Smooth muscle cell of the brain vasculature (primary cell): ENCODE measurements at places on chromosomes 11 and 22.
A peak's percentile ranks its signal among the peaks of the same experiment; 100 is the strongest.

DNA sequence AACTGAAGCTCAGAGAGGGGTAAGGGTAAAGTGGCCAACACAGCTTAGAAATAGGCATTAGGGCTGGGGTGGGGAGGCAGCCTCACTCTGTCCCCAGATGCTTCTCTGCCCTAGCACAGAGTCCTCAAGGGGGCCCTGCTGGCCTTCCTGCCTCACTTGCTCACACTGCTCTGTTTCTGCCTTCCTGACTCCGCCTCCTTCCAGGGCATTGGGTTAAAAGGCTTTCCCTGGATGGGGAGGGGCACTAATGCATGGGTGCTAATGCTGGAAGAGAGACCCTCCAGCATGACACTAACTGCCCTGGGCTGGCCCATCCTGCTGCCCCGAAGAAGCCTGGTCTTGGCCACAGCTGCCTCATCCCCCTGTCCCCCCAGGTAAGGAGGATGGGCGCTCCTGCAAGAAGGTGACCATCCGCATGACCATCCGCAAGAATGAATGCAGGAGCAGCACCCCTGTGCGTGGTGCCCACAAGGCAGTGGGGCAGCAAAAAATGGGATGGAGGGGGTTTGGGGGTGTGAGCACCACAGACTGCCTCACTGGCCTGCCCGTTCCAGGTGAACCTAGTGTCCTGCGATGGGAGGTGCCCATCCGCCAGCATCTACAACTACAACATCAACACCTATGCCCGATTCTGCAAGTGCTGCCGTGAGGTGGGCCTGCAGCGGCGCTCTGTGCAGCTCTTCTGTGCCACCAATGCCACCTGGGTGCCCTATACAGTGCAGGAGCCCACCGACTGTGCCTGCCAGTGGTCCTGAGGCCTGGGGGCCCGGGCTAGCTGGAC is 74.0 kb upstream of the MYOD1 start:
- no peak for DNase-seq

DNA sequence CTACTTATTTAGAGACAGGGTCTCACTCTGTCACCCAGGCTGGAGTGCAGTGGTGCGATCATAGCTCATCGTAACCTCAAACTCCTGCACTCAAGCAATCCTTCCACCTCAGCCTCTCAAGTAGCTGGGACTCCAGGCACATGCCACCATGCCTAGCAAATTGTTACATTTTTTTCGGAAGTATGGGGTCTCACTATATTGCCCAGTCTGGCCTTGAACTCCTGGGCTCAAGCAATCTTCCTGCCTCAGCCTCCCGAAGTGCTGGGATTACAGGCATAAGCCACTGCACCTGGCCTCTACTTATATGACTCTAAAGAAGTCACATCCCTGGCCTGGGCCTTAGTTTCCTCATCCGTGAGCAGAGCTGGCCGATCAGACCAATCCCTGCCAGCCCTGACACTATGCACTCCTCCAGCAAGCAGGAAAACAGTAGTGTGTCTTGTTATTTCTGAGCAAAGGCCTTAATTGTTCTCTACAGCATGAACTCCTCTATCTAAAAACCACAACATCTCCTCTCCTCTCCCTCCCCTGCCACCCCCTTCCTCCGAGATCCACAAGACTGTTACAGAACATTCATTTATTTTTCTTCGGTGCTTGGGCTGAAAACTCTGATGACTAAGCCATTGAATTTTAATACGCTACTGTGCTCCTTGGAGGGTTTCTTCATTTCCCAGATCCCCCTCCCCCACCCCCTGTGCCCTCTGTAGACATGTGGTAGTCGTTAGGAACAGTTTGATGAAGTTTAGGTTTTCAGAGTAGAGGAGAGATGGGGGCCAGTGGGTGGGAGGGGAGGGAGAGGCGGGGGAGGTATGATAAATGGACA is 91.5 kb downstream of the ABTB2 start:
- DNase-seq: peak; percentile 89

- DNase-seq: no peak
These were observed 42.9 kb upstream of the NFAM1 start for GRCh38 chr22:42475122-42475521.

DNA sequence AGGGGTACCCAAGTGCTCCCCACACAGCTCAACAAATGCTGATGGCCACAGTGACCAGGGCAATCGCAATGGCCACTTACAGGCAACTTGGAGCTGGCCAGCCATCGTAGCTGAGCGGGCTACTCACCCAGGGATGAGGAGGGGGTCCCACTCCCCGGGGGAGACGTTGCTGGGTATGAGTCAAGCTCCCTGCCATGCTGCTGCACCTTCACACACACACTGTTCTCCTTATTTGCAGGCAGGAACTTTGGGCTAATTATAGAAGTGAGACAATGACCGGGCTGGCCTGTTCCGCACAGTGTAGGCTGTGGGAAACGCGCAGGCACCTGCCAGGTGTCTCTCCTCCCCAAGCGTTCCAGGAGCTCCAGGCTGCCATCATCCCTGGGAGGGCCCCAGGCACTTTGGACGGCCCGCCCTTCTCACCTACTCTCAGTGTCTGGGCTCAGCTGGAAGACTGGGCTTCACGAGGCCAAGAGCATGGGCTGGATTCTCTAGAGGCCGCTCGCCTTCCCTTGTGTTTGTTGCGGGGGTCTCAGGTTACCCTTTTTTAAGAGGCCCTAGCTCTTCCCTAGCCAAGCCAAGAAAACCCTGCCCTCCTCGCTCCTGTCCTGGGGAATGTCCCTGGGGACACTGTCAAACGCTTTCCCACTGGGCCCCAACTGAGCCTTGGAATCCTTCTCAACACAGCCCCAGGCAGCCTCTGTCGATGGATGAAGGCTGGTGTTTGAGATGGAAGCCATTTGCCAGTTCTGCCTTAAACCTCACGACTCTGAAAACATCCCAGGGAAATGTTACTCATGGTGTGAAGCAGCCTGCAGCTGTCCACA is 73.0 kb downstream of the RTL6 start:
- no peak for DNase-seq

DNA sequence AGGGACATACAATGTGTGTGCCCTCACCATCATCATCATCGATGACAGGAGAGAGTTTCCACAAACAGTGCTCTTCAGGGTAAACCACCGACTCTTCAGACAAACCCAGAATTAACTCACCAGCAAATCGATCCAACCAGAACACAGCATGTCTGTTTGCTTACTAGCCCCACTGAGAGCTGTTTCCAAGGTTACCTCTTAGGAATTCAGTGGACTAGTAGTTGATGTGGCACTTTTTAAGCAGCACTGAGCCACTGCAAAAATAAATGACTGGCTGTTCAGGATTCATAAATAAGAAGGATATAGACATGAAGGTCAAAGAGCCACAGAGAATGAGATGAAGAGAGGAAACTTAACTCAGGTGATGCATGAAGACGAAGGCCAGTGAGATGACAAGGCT is 83.1 kb downstream of the PARVA start:
- no peak for DNase-seq

DNA sequence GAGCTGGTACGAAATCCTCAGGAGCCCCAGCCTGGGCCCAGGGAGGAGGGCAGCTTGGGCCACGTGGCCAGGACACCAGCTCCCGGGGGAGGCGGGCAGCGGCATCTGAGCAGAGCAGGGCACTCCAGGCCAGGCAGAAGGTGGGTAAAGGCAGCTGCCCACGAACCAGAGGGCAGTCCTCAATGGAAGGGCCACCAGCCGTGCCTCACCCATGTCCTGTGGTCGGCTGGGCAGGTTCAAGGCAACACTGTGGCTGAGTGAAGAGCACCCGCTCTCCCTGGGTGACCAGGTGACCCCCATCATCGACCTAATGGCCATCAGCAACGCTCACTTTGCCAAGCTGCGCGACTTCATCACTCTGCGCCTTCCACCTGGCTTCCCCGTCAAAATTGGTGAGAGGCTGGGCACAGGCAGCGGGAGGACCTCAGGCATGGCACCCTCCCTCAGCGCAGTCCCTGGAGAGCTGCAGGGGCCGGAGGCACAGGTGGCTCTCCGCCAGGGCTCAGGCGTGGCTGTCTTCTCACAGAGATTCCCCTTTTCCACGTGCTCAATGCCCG is 2.5 kb upstream of the SSH3 start:
- DNase-seq: no peak

- DNase-seq: no peak
These were observed 57.9 kb downstream of the PANX1 start for GRCh38 chr11:94186342-94187203.

GRCh38 chr11:57542582-57542981 is 5.2 kb downstream of the SMTNL1 start:
- no peak for DNase-seq

- DNase-seq: no peak
These were observed 34.4 kb upstream of the TRIM29 start for GRCh38 chr11:120172054-120172911.

- no peak for DNase-seq
These were observed 542.7 kb upstream of the LUZP2 start for GRCh38 chr11:23953951-23954710.

DNA sequence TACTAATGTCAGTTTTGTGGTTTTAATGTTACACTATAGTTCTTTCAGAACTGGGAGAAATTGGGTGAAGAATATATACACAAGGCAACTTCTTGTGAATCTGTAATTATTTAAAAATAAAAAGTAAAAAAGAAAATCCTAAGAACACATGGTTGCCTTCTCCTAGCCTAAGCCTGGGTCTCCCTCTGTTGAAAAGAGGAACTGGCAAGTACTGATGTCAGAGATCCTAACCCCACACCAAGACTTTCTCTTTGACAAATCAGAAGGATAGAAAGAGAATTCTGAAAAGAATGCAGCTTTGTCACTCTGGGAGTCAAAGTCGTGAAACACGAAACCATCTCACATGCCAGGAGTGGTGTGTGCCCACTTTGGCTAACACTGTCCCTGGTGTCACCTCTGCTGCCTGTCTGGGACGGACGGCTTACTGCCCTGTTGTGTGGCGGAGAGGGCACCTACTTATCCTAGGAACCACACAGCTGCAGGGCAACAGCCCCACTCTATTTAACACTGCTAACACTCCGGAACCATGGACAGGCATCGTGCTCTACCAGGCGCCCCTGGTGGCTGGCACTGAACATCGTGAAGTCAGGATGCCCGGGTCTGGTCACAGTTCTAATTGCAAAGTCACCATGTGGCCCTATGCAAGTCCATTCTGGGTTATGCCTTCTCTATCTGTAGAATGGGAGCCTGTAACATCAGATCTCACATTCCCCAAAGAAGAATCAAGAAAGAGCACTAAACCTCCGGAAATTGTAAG is 108.7 kb upstream of the CD82 start:
- DNase-seq: no peak

DNA sequence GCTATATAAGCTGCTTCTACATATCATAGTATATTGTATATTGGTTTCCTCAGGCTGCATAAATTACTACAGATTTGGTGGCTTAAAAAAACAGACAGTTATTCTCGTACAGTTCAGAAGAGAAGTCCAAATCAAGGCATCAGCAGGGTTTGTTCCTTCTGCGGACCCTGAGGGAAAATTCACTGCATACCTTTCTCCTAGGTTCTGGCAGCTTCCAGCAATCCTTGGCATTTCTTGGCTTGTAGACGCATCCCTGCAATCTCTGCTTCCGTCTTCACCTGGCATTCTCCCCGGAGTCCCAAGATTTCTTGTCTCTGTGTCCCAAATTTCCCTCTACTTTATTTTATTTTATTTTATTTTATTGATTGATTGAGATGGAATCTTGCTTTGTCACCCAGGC is 142.8 kb downstream of the COMMD9 start:
- DNase-seq: no peak

- DNase-seq: peak; percentile 86
These were observed 2.1 kb upstream of the MEI1 start for GRCh38 chr22:41697126-41697775.

- peak; percentile 35 for DNase-seq
These were observed 2.5 kb downstream of the CHST1 start for GRCh38 chr11:45662665-45663485.

DNA sequence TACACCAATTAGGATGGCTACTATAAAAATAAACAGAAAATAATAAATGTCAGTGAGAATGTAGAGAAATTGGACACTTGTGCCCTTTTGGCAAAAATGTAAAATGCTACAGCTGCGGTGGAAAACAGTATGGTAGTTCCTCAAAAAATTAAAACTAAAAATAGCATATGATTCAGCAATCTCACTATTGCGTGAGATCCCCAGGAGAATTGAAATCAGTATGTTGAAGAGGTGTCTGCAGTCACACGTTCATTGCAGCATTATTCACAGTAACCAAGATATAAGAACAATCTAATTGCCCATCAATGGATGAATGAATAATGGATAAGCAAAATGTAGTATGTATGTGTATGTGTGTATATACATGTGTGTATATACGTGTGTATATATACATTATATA is 6.8 kb downstream of the OR52N2 start:
- no peak for DNase-seq

DNA sequence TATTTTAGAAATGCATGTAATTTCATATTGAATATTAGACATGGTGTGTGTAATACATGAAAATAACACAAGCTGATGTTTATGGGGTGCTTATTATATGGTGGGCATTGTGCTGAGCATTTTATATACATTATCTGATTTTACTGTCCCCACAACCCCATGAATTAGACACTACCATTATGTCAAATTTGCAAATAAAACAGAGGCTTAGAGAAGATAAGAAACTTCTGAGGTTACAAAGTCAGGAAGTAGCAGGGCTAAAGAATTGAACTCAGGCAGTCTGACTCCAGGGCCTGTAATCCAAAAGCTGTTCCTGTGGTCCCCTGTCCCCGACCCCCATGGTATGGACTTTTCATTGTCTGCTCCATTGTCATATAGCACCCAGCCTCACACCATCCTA is 49.4 kb upstream of the NAV2 start:
- no peak for DNase-seq

- no peak for DNase-seq
These were observed 73.2 kb upstream of the TCF20 start for GRCh38 chr22:42343531-42344081.

DNA sequence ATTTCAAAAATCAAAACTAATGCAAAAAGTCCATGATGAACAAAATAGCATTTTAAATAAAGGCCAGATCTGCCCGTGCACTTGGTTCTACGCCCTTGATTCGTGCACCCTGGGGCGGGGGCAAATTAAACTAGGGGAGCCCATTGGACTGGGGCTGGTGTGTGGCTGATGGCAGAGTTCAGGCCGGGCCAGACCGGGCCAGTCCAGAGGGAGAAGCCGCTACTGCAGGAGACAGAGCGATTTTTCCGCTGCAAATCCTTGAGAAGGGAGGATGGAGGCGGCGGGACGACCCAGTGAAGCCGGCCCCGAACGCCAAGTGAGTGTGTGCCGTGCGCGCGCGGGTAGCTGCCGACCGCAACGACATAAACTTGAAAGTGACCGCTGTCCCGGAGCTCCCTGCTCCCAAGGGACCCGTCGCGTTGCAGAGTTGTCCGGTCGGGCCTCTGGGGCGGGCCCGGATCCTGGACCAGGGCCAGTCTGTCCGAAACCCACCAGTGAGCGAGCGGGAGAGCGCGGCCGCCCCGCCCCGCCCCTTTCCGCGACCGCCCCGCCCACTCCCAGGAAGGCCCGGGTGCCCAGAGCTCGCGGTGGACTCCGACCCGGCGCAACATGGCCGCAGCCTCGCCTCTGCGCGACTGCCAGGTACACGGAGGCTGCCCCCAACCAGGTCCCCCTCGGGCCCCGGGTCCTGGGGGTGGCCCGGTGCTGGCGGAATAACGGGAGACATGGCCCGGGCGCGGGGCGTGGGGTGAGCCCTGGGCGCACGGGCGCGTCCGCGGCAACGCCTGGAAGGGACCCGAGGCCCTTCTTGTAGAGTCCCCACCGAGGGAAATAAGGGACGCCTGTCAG is at the start of gene TTC38:
Gene TTC38 (plus strand): TSS at position 578 of the 849 bp plus-strand sequence. CDS start 32 bp downstream, at position 610.
- DNase-seq: no peak
